ENCODE measurements at places on chromosomes 11 and 22.

GRCh38 chr22:47163856-47164513 lies 401.5 kb downstream of the TBC1D22A start:
- DNase-seq: no peak

- no peak for DNase-seq
Observed at GRCh38 chr11:9266132-9266736, 1.1 kb upstream of the DENND5A start.

- DNase-seq: no peak
Observed at GRCh38 chr22:36902143-36902926, 11.1 kb upstream of the CSF2RB start.

DNA sequence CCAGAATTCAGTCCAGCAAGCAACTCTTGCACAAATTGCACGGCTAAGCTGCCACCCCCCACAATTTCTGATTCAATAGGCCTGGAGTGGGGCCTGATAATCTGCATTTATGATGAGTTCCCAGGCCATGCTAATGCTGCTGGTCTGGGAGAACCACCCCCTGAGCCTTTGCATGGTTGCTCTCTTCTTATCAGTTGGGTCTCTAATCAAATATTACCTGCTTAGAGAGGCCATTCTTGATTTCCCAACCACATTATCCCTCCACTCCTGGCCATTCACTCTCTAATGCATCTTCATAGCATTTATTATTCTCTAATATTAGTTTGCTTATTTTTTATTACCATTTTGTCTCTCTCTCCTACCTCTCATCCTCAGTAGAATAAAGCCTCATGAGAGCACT lies 99.5 kb downstream of the NAV2 start:
- DNase-seq: no peak

DNA sequence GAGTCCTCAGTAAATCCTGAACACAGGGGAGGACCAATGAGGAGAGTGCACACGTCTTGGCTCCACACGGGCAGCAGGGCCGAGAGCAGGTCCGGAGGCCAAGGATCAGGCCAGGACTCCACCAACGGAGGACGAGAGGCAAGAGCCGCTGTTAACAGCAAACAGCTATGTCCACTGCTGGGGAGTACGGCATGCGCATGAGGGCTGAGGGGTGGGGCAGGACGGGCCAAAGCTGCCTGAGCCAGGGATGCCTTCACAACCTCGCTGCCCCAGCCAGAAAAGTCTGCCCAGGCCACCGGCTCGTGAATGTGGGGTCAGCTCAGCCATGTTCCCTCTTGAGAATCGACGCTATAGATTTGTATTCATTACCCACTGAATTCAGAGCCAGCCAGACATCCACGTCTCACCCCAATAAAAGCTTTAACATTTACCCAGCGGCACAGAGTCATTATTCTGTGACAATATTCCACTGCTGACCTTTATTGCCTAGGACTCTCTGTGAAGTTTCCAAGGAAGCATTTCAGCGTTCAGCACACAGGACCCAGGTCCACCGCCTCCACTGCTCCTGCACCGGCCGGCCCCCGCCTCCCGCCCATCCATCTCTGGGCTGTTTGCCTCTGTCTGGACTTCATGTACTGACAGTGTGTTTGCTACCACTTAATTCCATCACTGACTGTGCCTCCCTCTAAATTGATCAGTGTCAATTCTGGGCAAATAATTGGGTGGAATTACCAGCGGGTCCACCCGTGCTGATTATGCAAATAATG lies 384.9 kb downstream of the SHANK2 start:
- no peak for DNase-seq

DNA sequence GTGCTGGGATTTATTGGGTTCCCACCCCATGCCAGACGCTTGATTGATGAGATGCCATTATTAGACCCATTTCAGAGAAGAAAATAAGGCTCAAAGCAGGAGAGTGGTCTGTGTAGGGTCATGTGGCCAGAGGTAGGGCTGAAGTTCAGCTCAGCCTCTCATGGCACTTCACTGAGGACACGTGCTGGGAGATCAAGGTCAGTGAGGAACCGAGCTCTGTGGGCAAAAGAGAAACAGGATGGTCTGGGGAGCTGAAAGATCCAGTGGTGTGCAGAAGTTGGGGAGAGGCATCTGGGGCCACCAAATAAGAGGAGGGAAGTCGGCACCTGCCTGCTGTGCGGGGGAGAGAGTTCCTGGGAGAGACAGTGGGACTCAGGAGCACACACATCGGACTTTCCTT lies 19.6 kb downstream of the RHOD start:
- DNase-seq: no peak

DNA sequence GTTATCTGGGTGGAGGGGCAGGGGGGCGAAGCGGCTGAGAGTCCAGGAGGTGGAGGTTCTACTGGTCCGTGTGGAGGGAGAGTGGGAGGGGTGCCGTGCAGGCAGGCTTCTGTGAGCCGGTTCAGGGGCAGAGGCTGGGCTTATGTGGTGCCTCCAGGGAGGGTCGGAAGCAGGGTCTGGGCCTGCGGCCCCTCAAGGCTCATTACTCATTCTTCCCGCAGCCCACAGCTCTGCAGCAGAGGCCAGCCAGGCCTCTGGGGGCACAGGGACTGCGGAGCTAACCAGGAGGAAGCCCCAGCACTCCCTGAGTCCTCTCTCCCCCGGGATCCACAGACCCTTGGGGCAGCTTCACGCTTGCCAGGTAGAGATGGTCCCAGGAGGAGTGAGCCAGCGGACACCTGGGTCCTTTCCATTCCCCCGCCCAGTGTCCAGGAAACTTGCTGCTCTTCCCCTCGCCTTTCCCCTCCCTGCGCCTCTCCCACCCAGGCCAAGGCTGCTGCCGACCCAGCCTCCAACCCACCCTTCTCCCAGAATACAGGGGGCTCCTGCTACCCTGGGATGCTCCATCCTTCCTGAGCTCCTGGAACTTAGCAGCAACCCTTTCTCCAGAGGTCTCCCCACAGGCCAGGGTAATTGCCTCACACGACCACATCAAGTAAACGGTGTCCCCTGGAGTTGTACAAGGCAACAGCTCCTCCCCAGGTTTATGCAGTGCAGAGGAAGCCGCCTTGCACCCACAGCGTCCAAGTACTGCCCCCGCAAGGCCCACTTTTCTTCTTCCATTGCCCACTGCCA lies 6.3 kb downstream of the NRXN2 start:
- DNase-seq: no peak

Measured in GM19239 (cell line).